MCF 10A (cell line): ENCODE measurements at places on chromosomes 12 and 14. TPM values are rescaled to one million over a fixed set of nuclear protein-coding genes. Genes with fewer than 3 reads are reported as not detected.

Gene LMO3
- not detected in 2 replicates for total RNA-seq

Gene SIRT4
- 0.61 TPM in 1 of 2 replicates, not detected in the other for total RNA-seq

Gene ALDH1L2
- total RNA-seq: 165 TPM in 2 replicates

- H3K27me3 ChIP-seq: no peaks in the 10 kb centered on the region
- H3K27ac ChIP-seq: peak overlapping the region; percentile 85
- peak overlapping the region; percentile 78 for H3K4me3 ChIP-seq
- peaks cover 24% of the 10 kb centered on the region for H3K4me1 ChIP-seq
- no peaks in the 10 kb centered on the region for H3K36me3 ChIP-seq
Observed at GRCh38 chr12:49622501-49623141, 740 bp upstream of the PRPF40B start.

Gene KRT83
- total RNA-seq: 12.2 and 14.5 TPM in 2 replicates

DNA sequence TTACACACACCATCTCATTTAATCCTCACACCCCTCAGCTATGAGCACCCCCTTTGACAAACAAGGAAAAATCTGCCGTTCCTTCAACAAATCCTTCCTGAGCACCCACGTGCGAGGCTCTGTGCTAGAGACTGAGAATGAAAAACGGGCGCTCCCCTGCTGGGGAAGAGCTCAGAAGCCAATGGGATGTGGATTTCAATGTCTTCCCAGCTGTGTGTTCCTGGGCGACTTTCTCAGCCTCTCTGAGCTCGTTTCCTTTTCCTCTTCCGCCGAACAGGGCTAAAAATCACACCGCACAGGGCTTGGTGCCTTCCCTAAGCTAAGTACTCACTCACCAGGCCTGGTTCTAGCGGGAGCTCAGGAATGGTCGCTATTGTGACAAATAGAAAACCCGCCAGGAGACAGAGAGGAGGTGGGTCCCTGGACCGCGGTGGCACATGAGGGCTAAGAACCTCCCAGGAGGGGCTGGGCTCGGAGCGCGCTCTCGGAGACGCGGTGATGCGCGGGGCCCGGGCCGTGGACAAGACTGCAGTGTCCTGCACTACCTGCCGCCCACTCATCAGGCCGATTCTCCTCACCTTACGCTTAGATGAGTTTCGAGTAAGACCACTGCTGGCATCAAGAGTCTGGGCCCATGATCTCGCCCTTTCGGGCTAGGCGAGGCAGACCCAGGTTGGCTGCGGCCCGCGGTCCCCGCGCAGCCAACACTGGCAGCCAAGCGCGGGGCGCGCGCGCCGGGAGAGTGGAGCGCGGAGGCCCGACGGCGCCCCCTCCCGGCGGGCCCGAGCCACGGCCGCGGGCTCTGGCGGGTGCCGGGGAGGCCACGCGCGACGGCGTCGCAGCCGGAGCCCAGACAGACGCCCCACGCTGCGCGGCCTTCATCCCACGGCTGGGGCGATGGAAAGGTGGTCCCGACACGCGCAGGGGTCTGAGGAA lies 17.0 kb downstream of the ZDHHC22 start:
- H3K27ac ChIP-seq: no peak overlapping the region
- peaks cover 33% of the 10 kb centered on the region for H3K4me1 ChIP-seq
- no peaks in the 10 kb centered on the region for H3K27me3 ChIP-seq
- no peak overlapping the region for H3K4me3 ChIP-seq
- no peak for DNase-seq

Gene G2E3
- total RNA-seq: 34.1 and 34.7 TPM in 2 replicates

GRCh38 chr14:61568572-61569011 lies 126.7 kb upstream of the HIF1A start:
- H3K27ac ChIP-seq: peak overlapping the region; percentile 85
- H3K4me1 ChIP-seq: peaks cover 75% of the 10 kb centered on the region
- no peaks in the 10 kb centered on the region for H3K36me3 ChIP-seq
- H3K27me3 ChIP-seq: no peaks in the 10 kb centered on the region

GRCh38 chr14:77041881-77042545 lies 13.5 kb upstream of the IRF2BPL start:
- H3K4me3 ChIP-seq: peak overlapping the region; percentile 36
- no peaks in the 10 kb centered on the region for H3K27me3 ChIP-seq
- H3K36me3 ChIP-seq: no peaks in the 10 kb centered on the region
- peak; percentile 90 for DNase-seq

Gene TRIM9
- 0.19 TPM in 1 of 2 replicates, not detected in the other for total RNA-seq

- peaks cover 18% of the 10 kb centered on the region for H3K4me1 ChIP-seq
- peaks cover 8% of the 10 kb centered on the region for H3K36me3 ChIP-seq
- peak overlapping the region; percentile 76 for H3K27ac ChIP-seq
- peak; percentile 71 for DNase-seq
Observed at GRCh38 chr12:32107359-32108267, 966 bp downstream of the BICD1 start.

DNA sequence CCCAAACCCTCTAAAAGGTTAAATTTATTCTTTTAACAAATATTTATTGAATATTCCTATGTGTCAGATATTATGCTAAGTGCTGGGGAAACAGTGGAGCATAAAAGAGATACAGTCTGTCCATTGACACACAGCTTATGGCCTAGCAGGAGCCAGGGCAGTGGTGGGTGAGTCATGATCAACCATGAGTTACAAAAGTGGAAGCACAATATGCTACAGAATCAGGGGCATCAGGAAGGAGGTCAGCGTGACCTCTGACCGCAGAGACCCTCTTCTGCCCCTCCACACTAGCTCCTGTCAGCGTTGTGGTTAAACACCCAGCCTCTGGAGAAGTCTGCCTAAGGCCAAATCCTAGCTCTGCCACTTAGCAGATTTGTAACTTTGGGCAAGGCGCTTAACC lies 4.7 kb upstream of the PPP1R1A start:
- no peak overlapping the region for H3K4me3 ChIP-seq
- DNase-seq: no peak
- peaks cover 34% of the 10 kb centered on the region for H3K27me3 ChIP-seq

Gene AJUBA
- total RNA-seq: 82.1 and 138 TPM in 2 replicates

Gene KLHL33
- 0.14 TPM in 1 of 2 replicates, not detected in the other for total RNA-seq

Gene APOLD1
- total RNA-seq: 8.0 and 8.2 TPM in 2 replicates

GRCh38 chr14:75339059-75339458 lies 60.4 kb downstream of the FOS start:
- no peaks in the 10 kb centered on the region for H3K27me3 ChIP-seq
- no peak overlapping the region for H3K4me3 ChIP-seq
- no peak overlapping the region for H3K27ac ChIP-seq

DNA sequence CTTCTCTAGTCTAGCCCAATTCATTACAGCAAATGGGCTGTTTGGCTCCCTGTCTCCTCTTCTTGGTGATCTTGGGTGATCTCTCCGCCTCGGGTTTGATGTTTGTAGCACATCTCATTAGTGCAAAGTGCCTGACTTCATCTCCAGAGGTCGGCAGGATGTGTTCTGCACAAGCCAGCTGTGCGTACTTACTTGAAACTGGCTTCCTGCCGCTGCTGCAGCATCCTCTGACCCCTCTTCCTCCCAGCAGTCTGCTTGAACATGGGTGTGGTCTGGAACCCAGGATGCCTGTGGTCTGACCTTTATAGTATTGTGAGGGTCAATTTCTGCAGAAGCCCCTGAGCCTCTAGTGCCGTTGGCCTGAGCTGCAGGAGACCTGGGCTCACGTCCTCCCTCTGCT lies 99.2 kb downstream of the BEGAIN start:
- H3K4me3 ChIP-seq: no peak overlapping the region
- no peaks in the 10 kb centered on the region for H3K27me3 ChIP-seq
- H3K27ac ChIP-seq: no peak overlapping the region
- no peaks in the 10 kb centered on the region for H3K4me1 ChIP-seq

Gene CFAP251
- 19.7 and 23.5 TPM in 2 replicates for total RNA-seq

Gene GPR84
- total RNA-seq: 0.17 TPM in 1 of 2 replicates, not detected in the other

GRCh38 chr12:101670007-101670671 lies 27.3 kb upstream of the CHPT1 start:
- peak overlapping the region; percentile 57 for H3K27ac ChIP-seq
- peaks cover 6% of the 10 kb centered on the region for H3K36me3 ChIP-seq
- peaks cover 11% of the 10 kb centered on the region for H3K4me1 ChIP-seq
- peaks cover 18% of the 10 kb centered on the region for H3K27me3 ChIP-seq

- H3K27ac ChIP-seq: no peak overlapping the region
- no peak overlapping the region for H3K4me3 ChIP-seq
- DNase-seq: peak; percentile 75
- no peaks in the 10 kb centered on the region for H3K4me1 ChIP-seq
- H3K27me3 ChIP-seq: no peaks in the 10 kb centered on the region
Observed at GRCh38 chr14:28294834-28295440, 471.6 kb upstream of the FOXG1 start.

DNA sequence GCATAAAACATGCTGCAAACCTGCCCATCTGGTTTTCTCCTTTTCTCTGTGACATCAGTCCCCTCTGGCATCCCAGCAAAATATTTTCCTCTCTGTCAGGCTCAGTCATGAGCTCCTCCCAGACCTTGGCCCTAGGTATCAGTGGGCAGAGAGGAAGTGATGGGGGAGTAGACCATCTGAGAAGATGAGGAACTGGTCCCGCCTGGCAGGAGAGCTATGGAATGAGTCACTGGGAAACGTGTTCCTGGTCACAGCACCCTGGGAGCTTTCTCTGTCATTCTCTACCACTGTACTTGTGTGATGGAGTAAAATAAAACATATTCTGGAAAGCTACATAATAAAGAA lies 5.0 kb upstream of the SRSF9 start:
- DNase-seq: peak; percentile 75
- peaks cover 7% of the 10 kb centered on the region for H3K4me1 ChIP-seq
- no peak overlapping the region for H3K27ac ChIP-seq
- H3K4me3 ChIP-seq: no peak overlapping the region

Gene TDRD9
- 0.40 and 0.91 TPM in 2 replicates for total RNA-seq

GRCh38 chr14:74492776-74493342 lies at the start of gene NPC2:
Gene NPC2, minus strand, starts transcription at chr14:74493305. Its CDS starts 31 bp downstream, at chr14:74493274.
- peaks cover 18% of the 10 kb centered on the region for H3K36me3 ChIP-seq
- no peak within 1 kb of the TSS for H3K4me3 ChIP-seq
- H3K4me1 ChIP-seq: peaks cover 34% of the 10 kb centered on the region
- DNase-seq: no peak
- H3K27ac ChIP-seq: no peak within 1 kb of the TSS
